ENCODE measurements at places on chromosomes 6 and 20.

DNA sequence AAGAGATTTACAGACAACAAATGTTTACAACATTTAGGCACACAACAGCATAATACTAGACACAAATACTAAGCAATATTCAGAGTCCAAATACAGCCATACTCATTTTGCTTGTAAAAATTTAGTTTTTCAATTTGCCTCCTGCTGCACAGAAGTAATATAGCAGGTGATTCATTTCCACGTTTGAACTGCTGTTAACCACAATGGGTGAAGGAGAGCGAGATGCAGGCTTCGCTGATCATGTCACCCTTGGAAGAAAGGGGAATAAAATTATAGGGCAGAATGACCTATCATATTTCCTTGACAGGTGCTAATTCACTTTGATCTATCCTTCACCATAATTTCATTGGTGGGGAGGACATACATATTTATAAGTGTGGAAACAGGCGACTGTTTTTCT is 643.8 kb upstream of the AGPAT4 start:
- DNase-seq: no peak

DNA sequence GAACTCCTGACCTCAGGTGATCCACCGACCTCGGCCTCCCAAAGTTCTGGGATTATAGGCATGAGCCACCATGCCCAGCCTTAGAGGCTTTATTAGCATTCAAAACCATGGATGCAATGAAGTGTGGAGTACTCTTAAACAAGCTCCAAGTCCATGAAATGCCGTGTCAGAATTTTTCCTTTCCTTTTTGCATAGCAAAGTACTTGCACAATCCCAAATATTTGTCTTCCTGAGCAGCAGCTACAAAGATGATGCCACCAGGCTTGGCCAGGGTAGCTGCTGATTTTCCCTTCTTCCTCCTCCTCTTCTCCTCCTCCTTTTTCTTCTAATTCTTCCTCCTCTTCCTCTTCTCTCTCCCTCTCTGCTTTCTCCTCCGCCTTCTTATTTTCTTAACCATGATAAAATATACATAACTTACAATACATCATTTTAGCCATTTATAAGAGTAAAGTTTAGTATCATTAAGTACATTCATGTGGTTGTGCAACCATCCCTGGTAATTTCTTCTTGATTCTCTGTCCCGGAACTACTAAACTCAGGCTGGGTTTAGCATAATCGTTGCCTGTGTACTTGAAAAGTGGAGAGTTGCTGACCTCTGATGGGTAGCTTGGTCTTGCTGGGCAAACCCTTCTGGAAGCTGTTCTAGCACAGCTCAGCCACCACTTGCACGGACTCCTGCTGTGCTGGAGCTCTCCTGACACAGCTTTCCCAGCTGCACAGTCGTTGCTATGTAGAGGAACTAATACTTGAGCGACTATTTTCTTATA is 20.3 kb downstream of the MUCL3 start:
- no peak for DNase-seq

DNA sequence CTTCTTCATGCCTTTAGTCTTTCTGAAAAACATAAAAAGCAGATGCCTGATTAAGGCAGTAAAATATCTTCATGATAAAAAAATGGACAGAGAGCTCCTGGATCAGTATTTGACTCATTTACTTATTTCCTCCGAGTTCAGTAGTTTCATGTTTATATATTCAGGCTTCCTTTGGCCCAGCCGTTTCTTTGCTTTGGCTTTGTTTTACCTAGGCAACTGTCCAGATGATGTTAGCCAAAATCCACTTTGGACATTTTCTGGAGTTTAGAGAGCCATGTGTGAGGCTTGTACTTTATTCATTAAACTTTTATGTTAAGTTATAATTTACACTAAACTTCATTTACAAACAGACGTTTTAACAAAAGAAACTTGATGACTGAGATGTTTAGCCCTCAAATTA is 307.1 kb upstream of the RSPO3 start:
- no peak for DNase-seq

DNA sequence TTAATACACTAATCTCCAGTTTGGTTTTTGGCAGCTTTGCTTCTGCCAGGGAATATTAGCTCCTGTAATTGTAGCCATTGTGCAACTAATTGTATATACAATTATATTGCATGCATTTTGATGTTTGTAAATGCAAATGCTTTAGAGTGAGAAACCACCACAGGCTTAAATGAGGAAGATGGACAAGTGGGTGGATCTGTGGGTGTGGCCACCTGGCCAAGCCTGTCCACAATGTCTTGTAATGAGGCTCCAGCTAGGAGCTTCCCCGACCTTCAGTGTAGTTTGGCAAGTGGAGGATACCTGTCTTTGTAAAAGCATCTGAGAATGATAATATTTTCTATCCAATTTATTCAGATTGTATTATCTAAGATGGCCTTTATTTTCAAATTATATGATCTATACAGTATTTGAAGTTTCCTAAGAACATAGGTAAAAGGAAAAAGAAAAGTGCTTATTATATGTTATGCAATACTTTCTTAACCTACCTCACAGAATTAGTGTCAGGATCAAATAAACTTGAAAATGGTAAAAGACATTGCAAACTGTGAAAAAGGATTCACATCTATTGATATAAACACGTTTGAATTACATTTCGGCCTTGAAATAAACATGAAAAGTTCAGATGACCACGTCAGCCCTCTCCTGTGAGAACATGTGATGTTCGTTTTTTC is 49.3 kb upstream of the ARID1B start:
- DNase-seq: no peak

- DNase-seq: peak; percentile 57
Measured at GRCh38 chr6:109187399-109188114, 92.2 kb downstream of the CEP57L1 start.

GRCh38 chr6:127515234-127515793 is 3.8 kb downstream of the MTCL3 start:
- DNase-seq: peak; percentile 59

GRCh38 chr6:122207061-122207460 is 192.4 kb upstream of the HSF2 start:
- DNase-seq: no peak

- no peak for DNase-seq
Measured at GRCh38 chr20:2751347-2751877, 49.0 kb downstream of the CPXM1 start.

DNA sequence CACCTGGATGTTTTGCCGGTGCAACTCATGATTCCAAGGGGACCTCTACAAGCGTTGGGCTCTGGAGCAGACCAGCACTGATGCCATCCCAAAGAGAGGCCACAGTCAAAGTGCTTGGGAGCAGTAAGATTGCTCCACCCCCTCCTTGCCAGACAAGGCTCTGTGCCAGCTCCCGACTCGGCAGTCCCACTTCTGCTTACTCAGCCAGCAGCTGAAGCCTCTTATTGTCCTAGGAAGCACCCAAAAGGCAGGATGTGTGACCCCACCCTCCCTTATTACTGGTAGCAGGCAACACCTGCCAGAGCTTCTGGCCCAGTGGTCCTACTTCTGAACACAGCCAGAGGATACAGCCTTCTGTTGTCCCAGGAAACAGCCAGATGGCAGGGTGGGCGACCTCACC is 614.2 kb downstream of the TENT5A start:
- DNase-seq: no peak

GRCh38 chr6:89784838-89785237 is 34.8 kb downstream of the MDN1 start:
- DNase-seq: no peak

DNA sequence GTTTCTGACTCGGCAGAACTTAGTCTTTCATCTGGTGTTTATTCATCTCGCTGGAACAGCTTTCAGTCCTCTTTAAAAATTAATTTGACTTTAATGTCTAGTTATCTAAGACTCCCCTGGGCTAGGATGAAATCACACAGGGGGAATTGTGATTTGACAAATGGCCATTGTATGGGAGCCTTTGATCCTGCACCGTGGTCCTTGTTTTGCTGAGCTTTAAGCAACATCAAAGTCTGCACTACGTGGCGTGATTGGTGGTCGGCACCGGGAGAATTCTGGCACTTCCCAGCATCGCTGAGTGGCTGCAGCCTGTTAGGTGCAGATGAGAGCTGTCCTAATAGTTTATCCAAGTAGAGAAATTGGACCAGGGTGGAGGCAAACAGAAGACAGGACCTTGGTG is 146.9 kb downstream of the TBC1D7 start:
- DNase-seq: no peak

DNA sequence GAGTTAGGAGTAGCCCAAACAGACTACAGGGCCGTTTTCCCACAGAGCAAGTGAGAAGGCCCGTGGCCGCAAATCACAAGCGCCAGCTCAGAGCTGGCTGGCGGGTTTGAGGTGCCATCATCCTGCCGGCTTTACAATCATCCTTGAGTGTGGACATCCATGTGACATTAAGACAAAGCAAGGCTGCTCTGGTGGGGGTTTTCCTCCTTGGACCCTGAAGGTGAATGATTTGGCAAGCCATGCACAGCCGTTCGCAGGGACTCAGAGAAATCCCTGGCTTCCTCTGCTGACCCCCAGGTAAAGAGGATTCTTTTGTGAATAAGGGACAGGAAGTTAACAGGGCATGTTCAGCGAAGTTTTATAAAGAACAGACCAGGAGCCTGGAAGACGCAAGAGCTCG is 137.2 kb downstream of the AGPAT4 start:
- no peak for DNase-seq

- no peak for DNase-seq
Measured at GRCh38 chr6:121666814-121667213, 231.4 kb downstream of the GJA1 start.

DNA sequence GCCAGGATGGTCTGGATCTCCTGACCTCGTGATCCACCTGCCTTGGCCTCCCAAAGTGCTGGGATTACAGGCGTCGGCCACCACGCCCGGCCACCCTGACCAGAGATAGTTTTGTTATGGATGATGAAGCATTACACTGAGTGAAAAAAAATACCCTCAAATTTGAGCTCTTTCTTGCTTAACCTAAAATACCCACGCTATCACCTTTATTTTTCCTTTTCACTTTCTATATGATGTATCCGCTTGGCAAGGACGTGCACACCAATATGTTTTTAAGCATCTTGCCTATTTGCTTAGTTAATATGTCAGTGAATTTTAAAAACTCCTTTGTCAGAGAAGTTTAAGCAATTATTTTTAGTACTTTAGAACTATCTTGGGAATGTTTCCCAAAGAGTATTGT is 150.4 kb downstream of the INSM1 start:
- DNase-seq: no peak

- no peak for DNase-seq
Measured at GRCh38 chr20:63500151-63500901, 1.4 kb upstream of the EEF1A2 start.

DNA sequence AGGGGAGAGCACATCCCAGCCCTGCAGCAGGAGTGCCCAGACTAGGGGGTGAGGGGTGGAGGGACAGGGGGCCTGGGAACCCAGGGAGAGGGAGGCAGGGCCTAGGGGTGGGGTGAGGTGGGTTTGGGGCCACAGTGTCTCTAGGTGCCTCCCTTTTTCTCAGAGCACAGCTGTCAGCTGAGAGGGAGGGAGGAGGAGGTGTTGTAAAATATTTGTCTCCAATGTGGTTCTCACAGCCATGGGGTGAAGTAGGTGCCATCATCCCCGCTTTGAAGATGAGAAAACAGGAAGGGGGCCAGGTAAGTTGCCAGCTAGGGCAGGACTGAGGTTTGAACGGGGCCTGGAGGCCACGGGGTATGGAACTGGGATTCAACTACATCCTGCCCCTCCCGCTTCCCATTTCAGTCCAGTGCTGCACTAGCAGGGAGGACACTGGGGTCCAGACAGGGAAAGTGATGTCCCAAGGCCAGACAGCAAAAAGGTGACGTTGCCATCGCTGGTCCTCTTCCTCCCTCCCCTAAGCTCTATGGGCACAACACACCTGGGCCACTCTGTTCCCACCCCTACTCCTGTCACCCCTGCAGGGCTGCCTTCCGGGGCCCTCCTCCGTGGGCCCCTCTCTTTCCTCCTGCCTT is 20.3 kb downstream of the PACSIN1 start:
- no peak for DNase-seq

DNA sequence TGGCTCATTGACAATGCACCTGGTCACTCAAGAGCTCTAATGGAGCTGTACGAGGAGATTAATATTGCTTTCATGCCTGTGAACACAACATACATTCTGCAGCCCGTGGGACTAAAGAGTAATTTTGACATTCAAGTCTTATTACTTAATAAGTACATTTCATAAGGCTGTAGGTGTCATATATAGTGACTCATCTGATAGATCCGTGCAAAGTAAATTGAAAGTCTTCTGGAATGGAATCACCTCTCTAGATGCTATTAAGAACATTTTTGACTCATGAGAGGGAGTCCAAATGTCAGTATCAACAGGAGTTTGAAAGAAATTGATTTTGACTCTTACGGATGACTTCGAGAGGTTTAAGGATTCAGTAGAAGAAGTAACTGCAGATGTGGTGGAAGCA is 267.9 kb downstream of the CLVS2 start:
- no peak for DNase-seq

DNA sequence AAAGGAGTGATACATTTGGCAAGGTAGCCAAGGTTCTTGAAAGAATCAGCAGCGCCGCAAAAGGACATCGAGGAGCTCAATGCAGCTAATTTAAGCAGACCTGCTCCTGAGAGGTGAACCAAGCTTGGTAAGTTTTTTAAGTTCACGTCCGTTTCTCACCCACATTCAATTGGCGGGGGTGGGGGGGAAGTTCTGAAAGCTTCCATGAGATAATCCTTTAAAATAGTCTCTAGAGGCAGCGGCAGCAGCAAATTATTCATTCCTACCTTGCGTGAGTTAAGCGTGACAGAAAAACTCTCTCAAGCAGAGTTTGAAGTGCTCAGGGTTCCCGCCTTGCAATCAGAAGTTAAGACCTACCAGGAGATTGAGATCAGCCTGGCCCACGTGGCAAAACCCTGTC is 97.3 kb upstream of the NHSL1 start:
- no peak for DNase-seq

- no peak for DNase-seq
Measured at GRCh38 chr20:23641936-23642751, 4.4 kb upstream of the CST3 start.

- DNase-seq: no peak
Measured at GRCh38 chr6:79600812-79601609, 30.1 kb upstream of the SH3BGRL2 start.

DNA sequence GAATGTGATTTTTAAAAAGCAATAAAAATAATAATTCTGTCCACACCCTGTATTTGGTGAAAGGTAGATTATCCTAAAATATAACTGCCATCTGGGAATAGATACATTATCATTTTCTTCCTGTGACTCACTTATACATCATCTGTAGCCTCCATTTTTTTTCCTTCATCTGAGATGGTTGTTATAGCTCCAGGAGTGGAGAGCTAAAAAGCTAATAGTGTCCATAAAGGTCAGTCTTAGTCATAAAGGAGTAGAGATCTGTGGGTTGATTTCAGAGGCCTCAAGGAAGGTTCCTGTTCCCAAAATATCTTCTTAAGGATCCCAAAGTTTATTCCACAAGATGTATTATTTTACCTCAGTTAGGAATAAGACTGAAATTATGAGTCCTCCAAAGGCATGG is 41.1 kb downstream of the FBXO5 start:
- no peak for DNase-seq

Data from globus pallidus (tissue), 1 donor.